ENCODE measurements at places on chromosomes 16 and 17.

DNA sequence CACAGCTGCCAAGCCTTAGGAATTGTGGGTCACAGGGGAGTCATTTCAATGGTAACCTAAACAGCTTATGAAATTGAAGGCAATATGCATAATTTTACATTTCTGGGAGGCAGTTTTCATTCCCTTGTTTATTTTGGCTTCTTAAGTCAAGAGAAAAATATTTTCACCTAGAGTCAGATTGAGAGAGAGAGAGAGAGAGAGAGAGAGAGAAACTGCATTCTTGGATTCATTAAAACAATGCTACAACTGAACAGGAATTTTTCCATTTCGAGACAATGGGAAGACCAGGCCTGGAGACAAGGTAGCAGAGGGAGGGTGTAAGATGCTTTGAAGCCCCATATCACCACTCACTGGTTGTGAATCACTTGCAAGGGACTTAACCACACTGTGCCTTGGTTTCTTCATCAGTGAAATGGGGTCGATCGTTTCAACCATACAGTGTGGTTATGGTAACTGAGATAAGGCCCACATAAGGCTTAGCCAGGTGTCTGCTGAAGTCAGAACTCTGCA is 224.7 kb upstream of the IRX3 start:
- DNase-seq: no peak

- no peak for DNase-seq
Observed at GRCh38 chr16:59988591-59988990, 1254.5 kb upstream of the GOT2 start.

- DNase-seq: no peak
Observed at GRCh38 chr17:33786478-33786877, 468.6 kb upstream of the CCL2 start.

GRCh38 chr17:82153745-82154375 is 55.8 kb upstream of the FASN start:
- DNase-seq: peak; percentile 69

- no peak for DNase-seq
Observed at GRCh38 chr16:51757505-51757904, 606.4 kb upstream of the SALL1 start.

DNA sequence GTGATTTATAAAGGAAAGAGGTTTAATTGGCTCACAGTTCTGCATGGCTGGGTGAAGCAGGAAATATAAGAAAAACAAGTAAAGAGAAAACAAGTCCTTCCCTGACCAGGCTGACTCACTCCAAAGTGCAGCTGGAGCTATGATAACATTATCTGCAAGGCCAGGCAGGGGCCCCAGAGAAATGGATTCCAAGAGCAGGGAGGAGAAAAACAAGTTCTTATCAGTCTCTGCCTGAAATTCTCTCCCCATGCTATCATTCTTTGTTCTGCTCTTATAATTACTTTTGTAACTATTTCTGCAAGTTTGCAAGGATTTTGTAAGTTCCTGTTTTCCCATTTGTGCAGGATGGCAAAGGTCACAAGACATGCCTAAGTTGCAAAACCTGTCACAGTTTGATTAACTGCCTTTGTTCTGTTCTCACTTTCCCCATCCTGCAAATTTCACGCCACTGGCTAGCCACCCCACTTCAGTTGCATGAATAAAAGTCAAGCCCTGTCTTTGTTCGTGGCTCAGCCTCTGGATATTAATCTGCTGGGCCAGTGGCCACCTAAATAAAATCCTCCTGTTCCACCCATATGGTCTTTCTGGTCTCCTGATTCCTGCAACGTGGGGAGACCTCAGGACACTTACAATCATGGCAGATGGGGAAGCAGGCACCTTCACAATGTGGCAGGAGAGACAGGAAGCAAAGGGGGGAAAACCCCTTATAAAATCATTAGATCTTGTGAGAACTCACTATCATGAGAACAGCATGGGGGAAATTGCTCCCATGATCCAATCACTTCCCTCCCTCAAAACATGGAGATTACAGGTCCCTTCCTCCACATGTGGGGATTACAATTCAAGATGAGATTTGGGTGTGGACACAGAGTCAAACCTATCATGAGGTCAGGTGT is 13.1 kb downstream of the ABCA9 start:
- DNase-seq: no peak

GRCh38 chr17:40361925-40362695 is 2.4 kb downstream of the GJD3 start:
- no peak for DNase-seq

- no peak for DNase-seq
Observed at GRCh38 chr17:78337244-78338109, 22.4 kb downstream of the SOCS3 start.

DNA sequence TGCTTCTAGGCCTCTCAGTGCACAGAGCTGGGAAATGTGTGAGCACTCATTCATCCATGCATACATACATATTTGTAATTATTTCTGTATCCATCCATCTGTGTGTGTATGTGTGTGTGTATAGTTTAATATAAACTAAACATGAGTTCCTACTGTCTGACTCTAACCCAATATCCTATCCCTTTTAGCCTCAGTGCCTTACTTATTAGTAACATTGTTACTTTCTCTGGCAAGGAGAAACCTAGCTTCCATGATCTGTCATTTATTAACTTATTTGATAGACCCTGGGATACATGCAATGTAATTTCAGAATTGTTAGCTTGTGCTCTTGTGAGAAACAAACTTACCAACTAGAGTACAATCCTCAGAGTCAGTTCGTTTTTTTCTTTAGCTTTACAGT is 59.0 kb upstream of the WSCD1 start:
- DNase-seq: no peak

DNA sequence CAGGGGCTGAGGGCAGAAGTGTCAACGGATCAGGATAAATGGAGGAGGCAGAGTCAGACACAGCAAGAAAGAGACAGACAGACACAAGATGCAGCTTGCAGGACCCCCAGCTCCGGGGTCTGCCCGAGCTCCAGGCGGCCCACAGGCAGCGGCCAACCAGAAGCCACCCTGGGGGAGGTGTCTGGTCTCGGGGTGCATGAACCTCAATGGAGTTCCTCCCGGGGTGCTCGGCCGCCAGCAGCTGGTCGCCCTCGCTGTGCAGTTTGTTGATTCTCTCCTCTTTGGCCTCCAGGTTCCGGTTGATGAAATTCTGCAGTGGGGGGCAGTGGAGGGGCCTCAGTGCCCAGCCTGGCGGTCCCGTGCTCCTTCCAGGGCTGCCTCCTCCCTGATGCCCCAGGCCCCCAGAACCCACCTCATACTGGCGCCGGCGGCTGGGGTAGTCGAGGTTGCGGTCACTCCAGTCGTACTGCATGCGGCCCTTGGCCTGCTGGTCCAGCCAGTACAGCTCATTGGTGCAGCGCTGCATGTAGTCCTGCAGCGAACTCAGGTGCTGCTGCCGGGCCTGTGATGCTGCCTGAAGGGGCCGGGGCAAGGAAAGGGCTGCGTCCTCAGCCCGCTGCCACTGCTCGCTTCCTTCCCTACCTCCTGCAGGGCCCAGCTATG is 38.0 kb downstream of the PPL start:
- no peak for DNase-seq
